GF-D8 (cell line): ENCODE measurements at places on chromosomes 12 and 14.

DNA sequence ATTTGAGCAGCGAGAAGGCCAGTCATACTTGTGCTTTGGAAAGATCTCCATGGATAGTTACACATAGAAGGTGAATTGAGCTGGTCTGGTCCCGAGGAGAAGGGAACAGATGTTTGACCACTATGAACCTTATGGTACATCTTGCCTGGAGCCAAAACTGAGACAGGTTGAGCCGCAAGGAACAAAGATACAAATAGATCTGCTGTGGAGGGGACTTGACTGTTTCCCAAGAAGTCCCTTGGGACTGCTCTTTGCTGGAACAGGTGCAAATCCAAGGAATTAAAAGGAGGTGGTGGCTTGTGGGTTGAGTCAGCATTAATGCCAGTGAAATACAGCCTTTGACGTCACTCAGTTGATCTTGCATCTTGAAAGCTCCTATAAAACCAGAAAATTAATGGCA lies 68.8 kb upstream of the PRIMA1 start:
- DNase-seq, result no peak

DNA sequence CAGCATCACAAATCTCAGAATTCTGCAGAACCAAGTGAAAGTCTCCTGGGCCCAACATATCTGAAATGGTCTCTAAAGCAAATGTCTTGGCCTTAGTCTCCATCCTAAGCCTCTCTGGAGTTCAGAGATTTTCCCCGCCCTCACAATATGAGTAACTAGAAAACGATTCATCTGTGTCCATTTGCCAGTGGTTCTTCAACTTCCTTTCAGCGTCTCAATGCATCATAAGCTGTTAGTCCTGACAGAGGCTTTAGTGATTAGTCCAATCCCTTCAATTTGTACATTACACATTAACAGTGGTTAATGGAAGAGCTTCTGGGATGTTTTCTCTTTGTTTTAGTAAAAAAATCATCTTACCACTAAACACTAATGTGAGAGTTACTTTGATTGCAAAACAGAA lies 17.4 kb downstream of the NPC2 start:
- DNase-seq, result no peak

- DNase-seq, result no peak
These were observed 25.0 kb downstream of the OTUB2 start for GRCh38 chr14:94051115-94051514.

- DNase-seq, result no peak
These were observed 180.8 kb downstream of the EPS8 start for GRCh38 chr12:15608406-15608805.

DNA sequence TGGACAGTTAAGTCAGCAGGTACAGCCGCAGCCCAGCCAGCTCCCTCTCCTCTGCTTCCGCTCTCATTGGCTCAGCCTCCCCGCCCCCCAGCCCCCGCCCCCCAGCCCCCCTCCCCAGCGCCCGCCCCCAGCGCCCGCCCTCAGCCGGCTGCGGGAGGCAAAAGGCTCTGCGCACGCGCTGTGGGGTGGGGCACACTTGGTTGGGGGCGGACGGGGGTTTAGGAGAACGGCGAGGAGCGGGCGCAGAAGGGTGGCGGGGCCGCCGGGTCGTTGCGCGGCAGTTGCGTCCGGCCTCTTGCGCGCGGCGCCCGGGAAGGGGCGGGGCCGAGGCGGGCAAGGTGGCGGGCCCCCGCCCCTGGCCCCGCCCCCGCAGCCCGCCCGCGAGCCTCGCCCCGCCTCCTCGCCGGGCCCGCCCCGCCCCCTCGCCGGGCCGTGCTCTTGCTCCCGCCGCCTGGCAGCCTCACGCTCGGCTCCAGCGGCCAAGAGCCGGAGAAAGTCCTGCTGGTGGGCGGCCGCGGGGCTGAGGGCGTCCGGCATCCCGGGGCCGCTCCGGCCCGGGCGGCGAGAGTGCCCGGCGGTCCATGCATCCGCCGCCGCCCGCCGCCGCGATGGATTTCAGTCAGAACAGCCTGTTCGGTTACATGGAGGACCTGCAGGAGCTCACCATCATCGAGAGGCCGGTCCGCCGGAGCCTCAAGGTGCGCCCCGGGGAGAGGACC lies at the start of gene PPP4R4:
Gene PPP4R4 (plus strand): TSS at position 438 of the 719 bp plus-strand sequence. CDS start 144 bp downstream, at position 582.
- no peak for DNase-seq

DNA sequence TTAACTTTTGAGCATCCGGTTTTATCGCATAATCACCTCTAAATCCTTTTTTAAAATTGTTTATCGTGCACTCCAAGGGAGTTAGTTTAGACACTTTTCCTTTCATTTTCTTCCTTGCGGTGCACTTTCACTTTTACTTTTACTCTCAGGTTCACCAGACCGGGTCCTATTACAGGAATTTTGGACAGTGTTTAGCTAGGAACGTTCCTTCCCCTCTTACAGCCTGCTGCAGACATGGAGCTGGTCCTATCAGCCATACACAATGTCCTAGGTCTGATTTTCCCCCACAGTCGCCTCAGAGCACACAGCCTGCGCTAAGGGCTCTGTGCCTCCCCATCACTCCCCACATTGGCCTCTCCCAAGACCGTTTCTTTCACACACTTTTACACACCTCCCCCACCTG lies 103.9 kb downstream of the ALG10 start:
- no peak for DNase-seq

GRCh38 chr12:116143909-116144308 lies 133.6 kb downstream of the MED13L start:
- DNase-seq, result no peak

- DNase-seq, result no peak
These were observed 13.6 kb downstream of the EXOC3L4 start for GRCh38 chr14:103107941-103108748.

- no peak for DNase-seq
These were observed 21.2 kb upstream of the RNASE12 start for GRCh38 chr14:20612403-20612802.

DNA sequence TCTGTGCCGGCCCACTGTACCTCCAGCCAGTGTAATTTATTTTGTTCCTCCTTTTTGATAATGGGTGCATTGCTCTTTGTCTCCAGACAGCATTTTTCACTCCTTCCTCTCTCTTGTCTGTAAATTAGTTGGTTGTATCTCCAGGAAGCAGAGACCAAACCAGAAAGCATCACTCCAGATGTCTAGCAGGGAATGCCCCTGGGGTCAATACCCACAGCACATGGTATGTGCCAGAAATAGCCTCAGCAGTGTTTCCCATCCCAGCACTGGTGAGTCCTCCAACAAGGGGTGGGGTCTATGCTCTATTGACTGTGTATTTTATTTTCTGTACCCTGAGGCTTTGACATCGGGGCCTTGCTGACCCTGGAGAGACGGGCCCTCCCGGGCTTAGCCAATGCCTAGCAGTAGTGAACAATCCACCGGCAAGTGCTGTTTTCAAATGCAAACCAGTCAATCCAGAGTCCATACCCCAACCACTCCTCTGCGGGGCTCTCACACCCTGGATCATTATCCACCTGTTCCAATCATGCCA lies 50.2 kb upstream of the FZD10 start:
- DNase-seq, result no peak

DNA sequence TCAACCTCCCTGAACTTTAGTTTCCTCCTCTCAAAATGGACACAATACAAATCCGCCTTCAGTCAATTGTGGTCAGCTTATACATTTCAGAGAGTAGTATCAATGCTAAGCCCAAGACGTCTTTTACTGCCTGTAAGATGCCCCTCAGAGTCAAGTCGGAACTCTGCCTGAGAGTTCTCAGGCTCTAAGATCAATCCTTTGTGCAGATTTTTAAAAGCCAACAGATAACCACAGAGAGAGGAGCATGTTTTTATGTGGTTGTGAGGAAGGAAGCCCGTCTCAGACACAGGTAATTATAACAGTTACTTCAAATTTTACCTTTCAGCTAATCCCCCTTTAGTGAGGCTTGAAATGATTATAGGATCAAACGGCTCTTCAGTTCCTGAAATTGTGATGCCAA lies 91.6 kb downstream of the HELB start:
- no peak for DNase-seq

GRCh38 chr12:77042833-77043232 lies 22.5 kb downstream of the E2F7 start:
- no peak for DNase-seq

DNA sequence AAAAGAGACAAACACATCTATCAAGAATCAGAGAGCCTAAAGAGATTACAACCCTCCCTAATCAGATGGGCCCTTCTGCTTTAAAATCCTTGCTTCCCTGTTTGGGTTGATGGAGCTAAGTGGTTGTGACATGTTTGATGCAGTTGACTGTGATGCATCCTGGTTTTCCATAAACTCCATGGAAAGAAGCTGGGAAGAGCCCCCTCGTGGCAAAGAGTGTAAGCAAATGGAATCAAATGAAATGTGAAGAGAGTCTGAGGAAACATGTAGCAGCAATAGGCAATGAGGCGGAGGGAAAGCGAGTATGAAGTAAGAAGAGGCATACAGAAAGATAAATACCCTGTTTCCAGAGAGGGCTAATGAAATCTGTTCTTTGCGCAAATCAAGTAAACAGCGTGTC lies 70.4 kb upstream of the SLCO1C1 start:
- no peak for DNase-seq

DNA sequence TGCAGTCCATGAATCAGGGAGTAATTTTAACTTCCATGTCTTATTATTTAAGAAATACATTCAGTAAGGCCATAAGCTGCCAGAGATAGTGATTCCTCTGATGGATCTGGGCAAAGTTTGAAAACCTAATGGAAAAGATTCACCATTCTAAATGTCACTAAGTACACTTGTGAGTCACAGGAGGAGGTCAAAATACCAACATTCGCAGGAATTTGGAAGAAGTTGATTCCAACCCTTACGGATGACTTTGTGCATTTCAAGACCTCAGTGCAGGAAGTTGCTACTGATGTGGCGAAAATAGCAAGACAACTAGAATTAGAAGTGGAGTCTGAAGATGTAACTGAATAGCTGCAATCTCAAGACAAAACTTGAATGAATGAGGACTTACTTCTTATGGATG lies 69.8 kb downstream of the OSBPL8 start:
- DNase-seq, result no peak

GRCh38 chr14:94880876-94881275 lies 111.0 kb upstream of the GSC start:
- DNase-seq, result no peak

DNA sequence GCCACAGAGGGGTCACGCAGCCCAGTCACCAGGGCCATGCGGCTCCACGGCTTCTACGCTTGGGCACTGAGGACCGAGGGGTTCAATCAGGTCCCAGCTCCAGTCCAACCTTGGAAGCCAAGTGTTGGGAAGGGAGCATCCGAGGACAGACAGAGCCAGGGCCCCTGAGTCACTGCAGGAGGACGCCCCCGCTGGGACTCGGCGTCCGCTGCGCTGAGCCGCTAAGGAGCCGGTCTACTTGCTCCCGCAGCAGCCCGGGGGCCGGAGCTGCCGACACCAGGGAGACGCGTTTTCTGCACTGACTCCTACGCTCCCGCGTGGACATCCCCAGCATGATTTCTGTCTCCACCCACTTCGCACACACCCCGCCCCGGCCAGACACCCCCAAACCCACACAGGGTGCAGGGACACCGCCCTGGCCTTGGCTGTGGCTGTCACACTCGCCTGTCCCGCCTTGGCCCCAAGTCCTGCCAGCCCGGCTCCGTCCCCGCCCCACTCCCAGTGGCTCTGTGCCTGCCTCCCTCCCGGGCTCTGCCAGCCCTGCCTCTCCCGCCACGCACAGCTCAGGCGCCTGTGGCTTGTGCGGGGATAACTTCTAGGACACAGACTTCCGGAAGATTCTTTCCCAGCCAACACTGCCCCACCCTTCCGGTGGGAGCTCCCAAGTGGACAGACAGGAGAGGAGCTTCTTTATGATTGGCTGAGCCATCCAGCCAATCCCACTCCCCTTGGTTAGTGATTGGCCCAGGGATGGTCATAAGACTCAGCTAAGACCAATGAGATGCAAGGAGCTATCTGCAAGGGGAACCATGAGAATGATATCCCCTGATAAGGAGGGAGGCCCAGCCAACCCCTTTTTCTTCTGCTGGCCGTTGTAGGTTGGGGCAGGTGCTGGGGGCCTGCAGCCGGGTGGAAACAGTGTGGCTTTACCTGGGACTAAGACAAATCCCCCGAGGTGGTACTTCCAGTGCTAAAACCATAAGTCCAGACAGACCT lies 118.9 kb upstream of the SFSWAP start:
- no peak for DNase-seq

GRCh38 chr12:101939856-101940265 lies 62.5 kb downstream of the DRAM1 start:
- DNase-seq, result peak; percentile 31

DNA sequence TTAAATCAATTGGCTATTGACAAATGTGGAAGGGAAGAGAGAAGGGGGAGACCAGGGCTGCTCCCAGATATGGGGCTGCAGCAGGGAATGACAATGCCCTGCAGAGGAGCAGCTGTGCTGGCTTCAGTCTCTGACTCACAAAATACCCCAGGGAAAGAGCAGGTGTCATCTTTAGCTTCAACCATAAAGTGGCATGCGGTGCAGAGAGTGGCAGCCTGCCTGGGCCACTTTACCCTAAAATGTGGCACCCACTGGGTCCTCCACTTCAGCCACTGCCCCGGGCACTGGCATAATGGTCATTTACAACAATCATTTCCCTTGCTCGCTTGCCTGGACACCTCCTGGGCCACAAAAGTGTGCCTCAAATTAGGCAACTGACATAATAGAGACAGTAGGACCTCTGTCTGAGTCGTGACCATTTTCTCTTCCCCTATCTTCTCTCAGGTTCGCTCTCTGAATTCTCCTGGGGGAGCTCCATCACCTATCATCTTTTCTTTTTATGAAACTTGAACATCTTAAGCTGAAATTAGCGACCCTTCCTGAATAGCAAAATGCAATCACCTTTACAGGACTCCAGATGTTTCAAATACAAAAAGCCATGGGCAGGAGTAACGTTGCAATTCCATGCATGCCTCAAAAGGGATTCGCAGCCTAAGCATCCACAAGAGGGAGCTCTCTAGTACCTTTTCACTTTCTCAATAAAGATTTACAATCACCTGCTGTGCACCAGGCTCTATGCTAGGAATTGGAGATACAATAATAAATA lies 179.9 kb upstream of the ATF7IP start:
- no peak for DNase-seq

DNA sequence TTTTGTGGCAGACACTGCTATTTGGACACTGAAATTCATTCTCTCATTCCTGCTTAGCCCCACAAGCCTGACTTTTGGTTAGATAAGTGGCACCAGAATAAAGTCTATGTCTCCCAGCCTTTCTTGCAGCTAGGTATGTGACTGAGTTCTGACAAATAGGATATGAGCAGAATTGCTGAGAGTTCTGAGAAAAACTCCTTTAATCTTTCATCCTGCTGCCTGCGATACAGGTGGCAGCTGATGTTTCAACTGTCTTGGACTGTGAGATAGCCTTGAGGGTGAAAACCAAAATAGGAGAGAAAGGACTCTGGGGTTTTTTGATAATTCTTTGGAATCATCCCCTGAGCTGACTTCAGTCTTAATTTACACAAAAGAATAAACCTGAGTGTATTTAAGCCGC lies 55.8 kb downstream of the MBIP start:
- no peak for DNase-seq

DNA sequence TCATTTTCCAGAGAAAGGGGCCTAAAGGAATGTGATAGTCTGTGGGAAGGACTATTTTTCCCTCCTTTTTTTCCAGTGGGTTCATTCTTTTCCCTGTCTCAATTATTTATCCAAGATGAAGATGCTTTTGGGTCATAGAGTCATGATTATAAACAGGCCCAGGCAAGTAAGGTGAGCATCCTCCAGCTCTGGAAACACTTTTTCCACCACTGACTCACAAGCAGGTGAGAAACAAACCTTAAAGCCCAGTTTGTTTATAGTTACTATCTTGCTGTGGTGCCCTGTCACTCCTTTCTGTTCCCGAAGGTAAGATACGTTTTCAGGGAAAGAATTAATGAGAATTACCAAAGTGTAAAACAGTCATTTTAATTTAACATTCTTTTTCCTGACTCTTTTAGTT lies 107.7 kb upstream of the IFNG-AS1 start:
- no peak for DNase-seq
